Amniotic epithelial cell (primary cell): ENCODE measurements at places on chromosomes 3 and 15.
A peak's percentile ranks its signal among the peaks of the same experiment; 100 is the strongest.

- DNase-seq: no peak
Observed at GRCh38 chr3:113546414-113546893, 14.1 kb downstream of the SIDT1 start.

DNA sequence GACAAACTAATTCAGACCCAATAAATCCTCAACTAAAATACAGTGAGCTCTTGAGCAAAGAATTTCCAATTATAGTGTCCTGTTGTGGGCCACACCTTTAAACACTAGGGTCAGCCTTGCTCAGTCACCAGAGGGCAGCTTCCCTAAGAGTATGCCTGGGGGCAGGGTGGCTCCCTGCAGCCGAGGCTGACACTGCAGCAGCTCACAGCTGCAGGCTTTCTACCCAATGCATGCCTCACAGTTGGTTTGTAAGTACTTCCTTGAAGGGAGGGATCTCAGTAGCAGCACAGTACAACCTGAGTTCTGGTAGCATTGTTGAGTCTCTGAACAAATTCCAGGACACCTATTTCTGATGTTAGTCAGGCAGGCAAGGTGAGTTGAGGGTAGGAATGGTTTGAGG is 335.6 kb downstream of the TUSC7 start:
- no peak for DNase-seq

DNA sequence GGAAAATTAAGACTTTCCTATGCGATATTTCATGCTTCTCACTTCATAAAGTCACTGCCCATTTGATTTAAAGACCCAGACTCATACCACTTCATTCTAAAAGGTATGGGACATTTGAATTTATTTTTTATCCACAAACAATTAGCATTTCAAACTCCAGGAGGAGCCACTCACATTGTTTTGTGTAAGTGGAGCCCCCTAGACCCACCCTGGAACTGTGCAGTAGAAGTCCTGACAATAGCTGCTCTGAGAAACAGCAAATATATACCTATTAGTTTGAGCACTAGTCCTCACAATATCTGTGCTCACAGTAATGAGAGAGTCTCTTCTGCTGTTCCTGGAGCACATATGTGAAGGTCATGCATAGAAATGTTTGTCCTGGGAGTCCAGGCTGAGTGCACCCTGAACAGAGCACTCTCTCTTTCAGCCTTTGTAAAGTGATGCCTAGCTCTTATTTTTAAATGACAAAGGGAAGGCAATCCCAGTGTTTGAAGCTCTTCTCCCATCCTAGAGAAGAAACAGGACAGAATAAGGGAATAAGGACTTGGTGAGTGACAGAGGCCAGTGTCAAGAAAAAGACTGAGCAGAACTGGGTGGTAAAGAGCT is 127.5 kb upstream of the STRIT1 start:
- no peak for DNase-seq

DNA sequence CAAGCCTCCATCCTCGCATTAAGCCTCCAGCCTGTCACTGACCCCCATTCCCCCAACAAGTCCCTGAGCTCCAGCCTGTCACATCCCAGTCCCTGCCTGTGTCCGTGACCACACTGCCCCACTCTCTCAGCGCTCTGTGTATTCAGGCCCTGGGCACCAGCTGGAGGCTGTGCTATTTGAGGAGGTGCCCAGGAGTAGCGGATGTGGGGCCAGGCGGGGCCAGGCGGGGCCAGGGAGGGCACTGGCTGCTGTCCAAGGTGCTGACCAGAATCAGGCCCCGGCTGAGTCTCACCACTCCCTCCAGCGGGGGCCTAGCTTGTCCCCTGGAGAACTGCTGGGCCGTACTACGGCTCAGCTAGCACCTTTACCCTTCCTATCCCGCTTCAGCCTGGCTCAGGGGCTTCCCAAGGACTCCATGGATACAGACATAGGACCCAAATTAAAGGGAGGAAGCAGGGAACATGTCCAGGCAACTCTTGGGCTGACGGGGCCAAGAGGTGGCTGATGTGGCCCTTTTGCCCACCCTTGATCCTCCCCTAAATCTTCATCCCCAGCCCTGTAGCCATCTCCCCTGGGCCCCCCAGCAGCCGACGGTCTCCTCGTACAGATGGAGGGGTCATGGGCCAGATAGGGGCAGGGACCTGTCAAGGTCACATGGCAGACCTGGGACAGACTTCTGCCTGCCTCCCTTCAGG is 1.1 kb downstream of the HHATL start:
- DNase-seq: peak; percentile 21

GRCh38 chr3:155553780-155554179 is 191.1 kb downstream of the PLCH1 start:
- no peak for DNase-seq

GRCh38 chr3:40186508-40186907 is 123.0 kb upstream of the EIF1B start:
- DNase-seq: no peak

- DNase-seq: no peak
Observed at GRCh38 chr3:185746470-185746869, 78.4 kb downstream of the IGF2BP2 start.

- DNase-seq: peak; percentile 91
Observed at GRCh38 chr3:190036631-190037030, 84.1 kb downstream of the P3H2 start.

- peak; percentile 2 for DNase-seq
Observed at GRCh38 chr3:158205994-158206393, 96.1 kb downstream of the RSRC1 start.
